ENCODE measurements at places on chromosomes 3 and 15.

- DNase-seq, result no peak
These were observed 115.2 kb upstream of the TMCO5A start for GRCh38 chr15:37819191-37819590.

DNA sequence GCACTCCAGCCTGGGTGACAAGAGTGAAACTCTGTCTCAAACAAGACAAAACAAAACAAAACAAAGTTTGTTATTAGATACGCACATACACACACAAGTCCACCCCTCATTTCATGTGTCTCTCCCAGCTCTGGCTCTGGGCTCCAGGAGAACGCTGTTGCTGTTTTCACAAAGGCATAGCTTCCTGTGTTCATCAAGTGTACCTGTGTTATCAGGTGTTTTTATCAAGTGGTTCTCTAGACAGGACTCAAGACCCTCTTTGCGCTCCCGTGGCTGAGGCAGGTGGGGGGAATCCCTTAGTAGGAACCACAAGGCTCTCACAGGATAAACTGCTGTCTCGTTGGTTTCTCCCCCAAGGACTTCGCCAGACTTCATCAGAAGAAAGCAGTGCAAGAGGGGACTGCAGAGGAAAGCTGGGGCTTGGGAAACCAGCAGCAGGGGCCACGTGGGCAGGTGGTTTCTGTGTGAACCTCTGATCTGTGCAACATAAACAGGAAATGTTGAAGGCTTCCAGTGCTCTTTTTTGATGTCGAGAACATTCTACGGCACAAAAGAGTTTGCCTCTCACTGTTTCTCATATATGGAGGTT lies 6.9 kb upstream of the PPP1R2 start:
- no peak for DNase-seq

DNA sequence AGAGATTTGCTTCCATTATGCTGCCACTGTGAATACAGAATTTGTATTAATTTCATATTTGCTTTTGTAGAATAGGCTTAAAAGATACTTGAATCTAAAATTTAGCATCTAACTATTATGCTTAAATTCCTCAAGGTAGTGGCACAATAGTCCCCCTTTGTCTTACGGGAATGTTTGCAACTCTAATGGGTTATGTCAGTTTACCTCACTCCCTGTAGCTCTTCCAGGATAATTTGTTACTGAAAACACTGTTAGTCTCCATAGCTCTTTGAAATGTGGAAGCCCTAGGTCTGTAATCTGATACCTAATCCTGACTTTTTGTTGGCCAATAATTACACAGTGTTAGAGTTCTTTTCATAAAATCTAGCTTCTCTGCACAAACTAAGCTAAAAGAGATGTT lies 433.4 kb downstream of the PYDC2 start:
- DNase-seq, result no peak

DNA sequence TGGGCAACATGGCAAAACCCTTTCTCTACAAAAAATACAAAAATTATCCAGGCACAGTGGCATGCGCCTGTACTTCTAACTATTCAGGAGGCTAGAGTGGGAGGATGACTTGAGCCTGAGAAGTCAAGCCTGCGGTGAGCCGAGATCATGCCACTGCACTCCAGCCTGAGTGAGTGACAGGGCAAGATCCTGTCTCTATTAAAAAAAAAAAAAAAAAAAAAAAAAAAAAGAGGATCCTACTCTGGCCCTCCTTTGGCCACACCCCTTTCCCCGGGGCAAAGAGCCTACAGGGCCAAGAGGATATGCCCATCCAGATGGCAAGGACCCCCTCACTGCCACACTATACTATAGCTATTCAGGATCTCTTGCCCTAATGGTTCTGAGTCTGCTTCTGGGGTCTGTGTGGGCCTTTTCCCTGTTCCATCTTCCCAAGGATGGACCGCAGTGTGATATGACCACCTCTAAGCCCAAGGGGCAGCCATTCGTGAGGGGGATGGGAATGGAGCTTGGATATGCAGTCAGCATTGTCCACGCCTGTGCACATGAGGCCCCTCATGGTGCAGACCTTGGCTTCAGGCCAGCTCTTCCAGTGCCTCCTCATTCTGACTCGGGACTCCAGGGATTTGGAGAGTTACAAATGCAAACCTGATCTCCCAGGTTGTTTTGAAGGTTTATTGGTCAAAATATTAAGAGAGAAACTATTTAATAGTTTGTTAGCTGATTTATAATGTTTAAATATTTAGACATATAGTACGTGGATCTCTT lies 7.3 kb downstream of the TYRO3 start:
- no peak for DNase-seq

DNA sequence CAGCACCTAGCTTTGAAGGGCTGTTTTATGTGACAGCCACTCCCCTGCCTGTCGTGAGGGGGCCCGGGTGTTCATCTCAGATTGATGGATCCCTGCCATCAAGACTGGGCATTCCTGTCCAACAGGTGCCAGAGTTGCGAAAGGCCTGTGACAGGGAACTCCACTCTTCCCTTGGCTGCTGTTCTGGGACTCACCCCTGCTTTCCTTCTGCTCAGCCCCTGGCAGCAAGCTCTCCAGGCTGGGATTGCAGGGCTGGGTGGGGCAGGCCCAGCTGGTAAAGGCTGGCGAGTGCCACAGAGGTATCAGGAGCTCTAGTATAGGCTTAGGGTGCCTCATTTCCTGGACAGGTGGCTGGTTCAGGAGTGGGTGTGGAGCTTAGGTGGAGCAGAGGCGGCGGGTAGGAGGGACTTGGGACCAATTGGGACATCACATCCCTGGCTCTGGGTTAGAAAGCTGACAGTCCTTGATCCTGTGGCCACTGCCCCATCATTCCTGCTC lies at the start of gene PLA2G4B:
Gene PLA2G4B (plus strand): TSS at position 448 of the 498 bp plus-strand sequence. CDS start 67 bp downstream, outside the sequence.
- no peak for DNase-seq

DNA sequence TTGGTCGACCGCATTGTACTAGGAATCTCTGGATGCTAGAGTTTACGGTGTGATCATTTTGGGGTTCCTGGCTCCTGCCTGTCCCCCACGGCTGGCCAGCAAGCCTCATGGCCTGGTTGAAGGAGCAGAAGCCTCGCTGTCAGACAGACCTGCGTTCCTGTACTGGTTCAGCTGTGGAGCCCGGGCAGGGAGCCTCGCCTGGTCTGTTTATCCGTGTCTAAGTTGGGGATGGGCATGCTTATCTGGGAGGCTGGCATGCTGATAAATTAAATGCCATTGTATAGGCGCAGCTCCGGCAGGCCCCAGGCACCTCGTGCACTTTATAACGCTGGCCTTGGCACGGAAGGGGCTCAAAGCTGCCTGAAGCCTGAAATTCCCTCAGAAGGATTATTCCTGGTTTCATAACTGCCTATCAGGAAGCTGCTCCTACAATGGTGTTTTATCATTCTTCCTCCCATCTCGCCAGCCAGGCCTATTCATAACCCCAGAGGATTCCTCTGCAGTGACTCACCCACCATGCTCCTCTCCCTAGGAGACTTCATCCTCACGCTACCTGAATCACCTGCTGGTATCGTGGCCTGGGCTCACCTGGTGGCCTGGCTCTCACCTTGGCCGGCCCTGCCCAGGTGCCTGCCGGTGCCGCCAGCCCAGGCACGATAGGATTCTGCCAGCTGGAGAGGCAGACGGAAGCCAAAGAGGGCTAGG lies 110.9 kb downstream of the ASB7 start:
- peak; percentile 60 for DNase-seq

DNA sequence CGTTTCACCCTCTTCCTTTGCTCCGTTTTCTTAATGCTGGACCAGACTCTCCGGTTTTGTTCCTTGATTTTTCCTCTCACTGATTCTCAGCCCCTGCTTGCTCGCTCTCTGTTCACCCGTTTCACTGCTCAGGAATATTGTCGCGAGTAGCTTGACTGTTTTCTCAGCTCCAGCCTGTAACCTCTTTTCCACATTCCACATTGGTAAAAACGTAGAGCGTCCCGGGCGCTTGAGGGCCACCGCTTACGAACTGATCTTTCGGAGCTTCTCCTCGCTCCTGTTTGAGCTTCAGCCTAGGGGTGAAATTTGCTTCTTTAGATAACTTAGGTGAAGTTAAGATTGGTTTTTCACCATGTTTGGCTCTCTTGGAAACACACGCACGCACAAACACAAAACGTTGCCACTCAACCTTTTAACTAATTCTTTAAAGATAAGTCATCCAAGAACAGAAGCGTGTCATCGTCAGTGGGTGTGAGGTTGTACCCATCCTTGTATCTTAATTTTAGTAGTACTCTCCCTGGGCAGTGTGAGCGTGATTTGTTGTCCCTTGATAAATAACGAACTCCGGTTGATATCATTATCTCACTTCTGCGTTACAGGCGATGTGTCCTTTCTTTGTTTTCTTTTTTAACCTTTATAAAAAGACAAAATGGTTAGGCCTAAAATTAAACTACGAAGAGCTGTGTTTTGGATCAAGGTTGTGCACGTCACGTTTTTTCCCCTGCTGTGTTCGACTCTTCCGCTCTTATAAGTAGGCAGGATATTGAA lies 1.0 kb downstream of the PAK2 start:
- peak; percentile 19 for DNase-seq

DNA sequence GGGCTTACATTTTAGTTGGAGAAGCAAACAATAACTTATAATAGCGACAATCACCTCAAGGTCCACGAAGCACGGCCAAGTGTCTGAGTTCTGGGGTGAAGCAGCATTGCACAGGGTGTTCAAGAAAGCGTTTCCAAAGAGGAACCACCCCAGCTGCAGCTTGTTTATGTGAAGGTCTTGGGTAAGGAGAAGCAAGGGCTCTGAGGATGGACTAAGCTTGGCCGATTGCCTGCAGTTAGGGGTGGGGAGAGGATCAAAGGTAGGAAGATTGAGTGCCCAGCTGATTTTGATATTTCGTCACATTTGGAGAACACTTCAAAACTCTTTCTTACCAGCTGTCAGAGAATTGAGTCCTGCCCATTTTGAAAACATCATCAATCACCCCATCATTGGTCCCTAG lies 321.6 kb upstream of the DNAJC19 start:
- no peak for DNase-seq

GRCh38 chr15:56933410-56933809 lies 15.0 kb downstream of the TCF12 start:
- no peak for DNase-seq

GRCh38 chr3:146972726-146973125 lies 367.6 kb upstream of the PLSCR5 start:
- peak; percentile 54 for DNase-seq

DNA sequence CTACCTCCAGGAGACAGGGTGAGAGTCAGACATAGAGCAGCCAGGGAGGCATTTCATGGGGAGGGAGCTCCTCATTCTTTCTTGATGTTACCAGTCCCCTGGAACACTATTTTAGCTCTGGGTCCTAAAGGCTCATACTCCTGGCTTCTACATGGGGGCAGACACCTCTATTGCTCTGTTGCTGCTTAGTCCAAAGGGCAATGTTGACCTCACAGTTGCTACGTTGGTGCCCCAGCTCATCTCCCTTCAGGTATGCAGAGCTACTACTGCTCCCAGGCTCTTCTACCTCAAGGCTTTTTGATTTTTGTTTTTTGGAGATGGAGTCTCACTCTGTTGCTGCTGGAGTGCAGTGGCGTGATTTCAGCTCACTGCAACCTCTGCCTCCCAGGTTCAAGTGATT lies 245.6 kb upstream of the LRRFIP2 start:
- DNase-seq, result no peak

GRCh38 chr15:85580879-85581278 lies 200.5 kb downstream of the AKAP13 start:
- no peak for DNase-seq

DNA sequence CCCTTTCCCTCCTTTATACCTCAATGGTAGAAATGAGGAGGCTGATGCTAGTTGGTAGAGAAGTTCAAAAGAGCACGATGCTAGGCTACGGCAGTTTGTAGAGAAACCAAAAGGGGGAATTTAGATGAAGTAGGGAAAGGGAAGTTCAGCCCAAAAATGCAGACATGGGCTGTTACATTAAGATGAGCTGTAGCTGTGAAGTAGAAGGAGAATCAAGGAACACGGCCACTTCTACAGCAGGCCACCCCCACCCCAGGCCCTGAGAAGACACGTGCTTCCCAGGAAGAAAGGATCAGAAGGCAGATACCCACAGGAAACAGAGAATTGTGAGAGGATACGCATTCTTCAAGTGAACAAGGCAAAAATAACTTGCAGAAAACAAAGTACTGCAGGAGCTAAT lies 2.1 kb upstream of the PARP14 start:
- no peak for DNase-seq

- DNase-seq, result no peak
These were observed 69.1 kb downstream of the GREM1 start for GRCh38 chr15:32786906-32787305.

DNA sequence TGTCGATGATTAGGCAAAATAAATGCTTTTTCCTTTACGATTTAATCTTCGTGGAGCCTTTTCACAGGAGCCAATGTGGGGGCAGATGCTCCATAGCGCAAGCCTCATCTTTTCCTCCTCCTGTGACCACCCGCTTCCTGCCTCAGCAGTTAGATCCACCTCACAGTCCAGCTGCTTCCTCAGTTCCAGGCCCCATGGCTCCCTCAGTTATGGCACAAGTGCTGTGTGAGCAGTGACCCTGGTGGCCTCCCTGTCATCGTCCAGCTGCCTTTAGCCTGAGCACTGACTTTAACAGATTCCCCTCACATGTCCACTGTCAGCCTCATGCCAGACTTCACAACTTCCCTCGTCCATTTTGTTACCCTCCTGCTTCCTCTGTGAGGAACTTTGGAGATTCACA lies 424.6 kb upstream of the GBE1 start:
- DNase-seq, result no peak

DNA sequence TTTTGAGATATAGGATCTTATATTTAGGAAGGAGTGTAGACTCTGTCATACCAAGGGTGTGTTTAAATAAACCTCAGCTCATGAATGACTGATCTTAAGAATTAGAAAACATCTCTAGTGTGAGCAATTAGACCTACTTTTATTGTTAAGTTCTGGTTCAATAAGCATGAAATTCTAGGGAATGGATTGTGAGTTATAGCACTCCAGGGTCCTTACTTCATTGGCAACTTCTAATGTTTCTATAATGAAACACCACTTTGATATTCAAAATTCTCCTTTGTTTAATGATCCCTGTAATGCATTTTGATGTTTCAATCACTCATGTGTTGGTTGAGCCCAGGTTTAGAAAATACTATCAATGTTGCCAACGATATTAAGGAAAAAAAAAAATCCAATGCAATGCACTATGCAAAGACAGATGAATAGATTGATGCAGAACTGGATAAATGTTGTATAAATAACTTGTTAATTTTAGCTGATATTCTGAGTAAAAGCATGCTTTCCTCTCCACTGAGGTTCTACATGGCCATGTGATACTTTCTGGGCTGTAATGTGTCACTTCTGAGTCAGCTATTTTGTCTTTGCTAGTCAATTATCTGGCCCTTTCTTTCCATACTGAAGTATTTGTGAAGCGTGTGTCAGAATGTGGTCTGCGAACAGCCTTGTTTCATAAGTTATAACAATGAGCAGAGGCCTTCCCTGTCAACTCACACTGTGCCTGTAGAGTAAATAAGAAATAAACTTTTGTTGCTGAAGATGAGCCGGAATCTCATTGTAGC lies 1035.9 kb downstream of the PLOD2 start:
- peak; percentile 1 for DNase-seq

All from GM04504 (cell line).